Anterior cingulate cortex (tissue), 58 donors: ENCODE measurements at places on chromosomes 7 and 10.

- peak; percentile 36 for DNase-seq
Observed at GRCh38 chr7:30445770-30446169, 32.8 kb downstream of the NOD1 start.

DNA sequence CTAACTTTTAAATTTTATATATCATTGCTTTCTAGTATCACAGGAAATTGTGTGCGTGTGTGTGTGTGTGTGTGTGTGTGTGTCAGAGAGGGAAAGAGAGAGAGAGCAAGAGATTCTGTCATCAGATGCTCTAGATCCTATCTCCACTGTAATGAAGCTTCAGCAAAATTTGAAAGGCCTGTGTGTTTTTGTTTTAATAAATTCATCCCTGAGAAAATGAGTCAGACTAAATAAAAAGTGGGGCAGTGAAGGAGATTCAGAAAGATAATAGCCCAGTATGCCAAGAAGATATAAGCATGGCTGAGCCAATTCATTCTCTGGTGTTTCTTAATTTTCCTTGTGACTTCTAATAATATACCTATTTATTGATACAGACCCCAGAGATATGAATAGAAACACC is 184.2 kb upstream of the TMEM196 start:
- no peak for DNase-seq

DNA sequence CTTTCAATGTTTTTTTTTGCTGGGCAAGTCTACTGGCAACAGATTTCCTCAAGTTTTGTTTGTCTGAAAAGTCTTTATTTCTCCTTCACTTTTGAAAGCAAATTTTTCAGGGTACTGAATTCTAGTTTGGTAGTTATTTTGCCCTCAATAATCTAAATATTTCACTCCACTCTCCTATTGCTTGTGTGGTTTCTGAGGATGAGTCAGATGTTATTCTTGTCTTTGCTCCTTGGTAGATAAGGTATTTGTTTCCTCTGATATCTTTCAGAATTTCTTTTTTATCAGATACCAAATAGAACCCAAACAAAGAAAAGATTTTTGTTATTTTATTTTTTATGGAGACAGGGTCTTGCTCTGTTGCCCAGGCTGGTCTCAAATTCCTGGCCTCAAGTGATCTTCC is 99.2 kb upstream of the MALRD1 start:
- no peak for DNase-seq

GRCh38 chr10:7896297-7896696 is 78.0 kb downstream of the TAF3 start:
- no peak for DNase-seq

- DNase-seq: peak; percentile 3
Observed at GRCh38 chr7:16891338-16891737, 9.6 kb upstream of the AGR3 start.

DNA sequence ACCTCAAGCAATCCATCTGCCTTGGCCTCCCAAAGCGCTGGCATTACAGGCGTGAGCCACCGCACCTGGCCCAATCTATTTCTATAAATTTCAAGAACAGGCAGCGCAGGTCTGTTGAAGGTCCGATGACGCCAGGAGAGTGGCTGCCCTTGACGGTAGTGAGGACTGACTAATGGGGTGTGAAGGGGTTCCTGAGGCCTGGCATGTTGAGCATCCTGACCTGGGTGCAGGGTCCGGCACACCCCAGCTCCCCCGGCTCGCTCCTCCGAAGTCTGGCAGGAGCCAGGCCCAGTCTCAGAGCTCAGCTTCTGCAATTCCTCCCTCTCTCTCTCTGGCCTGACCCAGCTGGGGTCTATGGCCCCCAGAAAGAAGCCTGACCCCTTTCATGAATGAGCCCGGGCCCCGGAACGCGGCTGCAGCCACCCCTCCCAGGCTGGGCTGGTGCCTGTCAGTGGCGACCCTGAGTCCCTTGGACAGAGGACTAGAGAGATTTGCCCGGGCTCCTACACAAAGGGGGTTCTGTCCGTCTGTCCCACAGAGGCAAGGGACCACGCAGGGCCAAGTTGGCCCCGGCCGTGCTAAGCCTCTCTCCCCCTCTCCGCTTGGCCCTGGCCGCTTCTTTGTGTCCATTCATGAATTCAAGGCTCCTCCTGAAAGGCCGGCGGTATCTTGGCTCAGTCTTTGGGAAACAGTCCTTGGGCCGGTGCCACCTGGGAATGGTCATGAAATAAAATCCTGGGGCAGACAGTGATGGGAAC is 18.8 kb downstream of the MMD2 start:
- peak; percentile 80 for DNase-seq

DNA sequence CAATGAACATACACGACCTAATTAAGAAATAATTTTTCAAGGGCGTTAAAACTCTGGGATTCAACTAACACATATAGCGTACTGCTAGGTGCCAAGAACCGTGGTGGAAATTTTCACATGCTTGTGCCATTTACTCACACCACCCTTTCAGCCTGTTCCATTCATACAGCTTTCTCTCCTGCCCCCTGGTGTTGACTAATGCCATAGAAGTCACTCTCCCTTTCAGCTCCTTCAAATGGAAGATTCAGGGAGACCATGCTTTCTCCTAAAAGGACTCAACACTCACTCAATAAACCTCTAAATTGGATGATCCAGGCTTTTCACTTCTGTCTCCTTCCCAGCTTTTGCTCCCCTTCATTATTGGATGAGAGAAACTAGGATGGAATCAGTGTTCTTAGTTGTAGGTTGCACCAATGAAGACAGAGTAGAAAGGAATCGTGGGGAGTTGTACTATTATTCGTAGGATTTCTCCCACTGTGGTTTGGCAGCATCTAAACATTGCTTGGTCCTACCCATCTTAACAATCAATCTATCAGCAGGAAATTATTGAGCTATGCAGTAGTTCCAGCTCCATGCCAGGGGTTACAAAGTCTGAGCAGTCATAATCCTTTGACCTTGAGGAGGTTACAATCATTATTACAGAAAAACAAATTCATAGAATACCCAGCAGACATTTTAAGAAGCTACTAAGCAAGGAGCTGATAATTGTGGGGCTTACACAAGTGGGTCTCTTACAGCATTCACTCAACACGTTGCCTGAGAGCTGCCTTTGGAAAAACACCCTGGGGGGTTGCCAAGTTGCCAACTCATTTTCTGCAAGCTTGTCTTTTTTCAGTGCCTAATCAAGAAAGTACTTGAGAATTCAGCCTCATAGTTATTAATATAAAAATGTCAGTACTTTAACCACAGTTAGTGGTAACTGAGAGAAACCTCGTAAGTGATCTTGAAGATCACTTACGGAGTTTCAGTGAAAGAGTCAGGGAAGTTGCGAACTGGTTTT is 2.8 kb upstream of the PPP1R3C start:
- DNase-seq: peak; percentile 8

- no peak for DNase-seq
Observed at GRCh38 chr7:6403907-6404306, 43.8 kb downstream of the DAGLB start.

DNA sequence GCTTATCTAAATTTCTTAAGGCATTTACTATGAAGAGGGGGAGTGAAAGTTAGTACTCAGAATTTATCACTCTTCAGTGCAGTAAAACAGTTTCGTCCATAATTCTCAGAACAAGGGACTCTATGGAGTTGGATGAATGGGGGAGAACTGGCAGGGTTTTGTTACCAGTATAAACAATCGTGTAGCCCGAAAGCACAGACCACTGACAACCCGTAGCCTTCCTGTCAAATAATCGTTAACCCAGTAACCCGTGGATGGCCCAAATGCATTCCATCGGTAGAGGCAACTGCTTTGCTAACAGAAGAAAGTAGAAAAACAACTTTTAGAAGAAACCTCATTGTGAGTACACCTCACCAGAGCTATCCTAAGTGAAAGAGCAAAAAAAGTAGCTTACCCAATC is 583.9 kb downstream of the NXPH1 start:
- no peak for DNase-seq

DNA sequence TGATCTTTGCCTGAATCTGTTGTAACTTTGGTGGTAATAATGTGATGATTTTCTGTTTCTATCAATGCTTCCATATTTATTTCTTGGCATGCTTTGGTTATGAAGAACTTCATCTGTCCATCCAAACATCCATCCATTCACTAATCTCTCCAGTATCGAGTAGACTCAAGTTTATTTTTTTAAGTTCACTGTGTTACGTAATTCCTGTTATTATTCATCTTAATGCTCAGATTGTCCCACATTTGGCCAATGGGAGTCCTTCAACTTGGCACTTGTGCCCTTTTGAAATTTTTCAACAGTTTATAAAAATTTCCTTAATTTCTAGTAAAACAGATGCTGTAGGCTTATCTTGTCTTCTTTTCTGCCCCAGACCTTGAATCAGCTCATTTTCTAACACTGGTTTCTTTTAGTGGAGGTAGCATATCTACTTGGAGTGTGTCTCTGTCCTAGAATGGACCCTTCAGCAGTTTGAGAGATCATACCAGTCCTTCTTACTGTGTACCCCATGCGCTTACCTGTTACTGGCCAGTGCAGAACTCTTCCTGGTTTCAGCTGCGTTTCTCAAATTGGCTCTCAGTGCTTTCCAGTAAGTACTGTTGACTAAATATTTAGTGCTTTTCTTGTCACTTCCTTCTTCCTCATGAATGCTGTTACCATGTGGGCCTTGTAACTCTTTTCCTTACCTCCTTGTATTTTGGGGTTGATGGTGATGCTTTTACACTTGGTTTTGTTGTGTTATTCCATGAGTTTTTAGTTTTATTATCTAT is 100.8 kb downstream of the MLLT10 start:
- no peak for DNase-seq

DNA sequence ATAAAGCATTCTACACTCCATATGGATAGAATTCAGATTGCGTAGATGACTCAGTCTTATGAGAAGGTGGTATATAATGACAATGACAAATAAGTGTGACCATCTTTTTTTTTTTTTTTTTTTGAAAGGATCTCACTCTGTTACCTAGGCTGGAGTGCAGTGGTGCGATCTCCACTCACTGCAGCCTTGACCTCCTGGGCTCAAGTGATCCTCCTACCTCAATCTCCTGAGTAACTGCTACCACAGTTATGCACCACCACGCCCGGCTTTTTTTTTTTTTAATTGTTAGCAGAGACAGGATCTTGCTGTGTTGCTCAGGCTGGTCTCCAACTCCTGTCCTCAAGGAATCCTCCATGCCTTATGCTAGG is 43.2 kb upstream of the NRP1 start:
- DNase-seq: no peak

DNA sequence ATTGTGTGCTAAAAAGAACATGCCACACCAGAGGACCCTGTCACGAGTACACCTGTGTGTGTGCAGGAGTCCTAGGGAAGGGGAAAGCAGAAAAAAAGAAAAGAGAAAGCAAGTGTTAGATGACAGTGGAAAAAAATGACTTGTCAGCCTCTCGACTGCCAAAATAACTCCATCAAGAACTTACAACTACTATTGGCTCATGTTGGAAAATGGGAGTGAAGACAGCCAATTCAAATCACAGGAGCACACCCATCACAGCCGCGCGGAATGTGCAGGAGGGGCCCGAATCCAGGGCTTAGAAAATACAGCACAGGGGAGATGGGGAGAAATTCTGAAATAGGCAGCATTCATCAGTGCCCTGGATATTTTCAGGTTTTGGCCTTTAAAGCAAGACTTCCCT is 38.1 kb upstream of the FOXI2 start:
- no peak for DNase-seq

DNA sequence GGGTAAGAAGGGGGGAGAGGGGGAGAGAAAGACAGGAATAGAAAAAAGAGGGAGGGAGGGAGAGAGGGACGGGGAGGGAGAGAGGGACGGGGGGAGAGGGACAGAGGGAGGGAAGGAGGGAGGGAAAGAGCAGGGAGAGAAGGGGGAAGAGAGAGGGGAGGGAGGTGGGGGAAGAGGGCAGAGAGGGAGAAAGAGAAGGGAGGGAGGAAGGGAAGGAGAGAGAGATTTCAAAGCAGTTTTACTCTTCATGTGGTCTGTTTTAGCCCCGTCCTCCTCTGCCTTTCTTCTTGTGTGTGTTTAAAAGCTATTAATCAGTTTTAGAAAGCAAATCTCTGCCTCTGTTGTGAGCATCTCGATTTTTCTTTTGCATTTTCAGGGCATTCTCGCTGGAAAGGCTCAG is 237.0 kb downstream of the WDR37 start:
- no peak for DNase-seq

DNA sequence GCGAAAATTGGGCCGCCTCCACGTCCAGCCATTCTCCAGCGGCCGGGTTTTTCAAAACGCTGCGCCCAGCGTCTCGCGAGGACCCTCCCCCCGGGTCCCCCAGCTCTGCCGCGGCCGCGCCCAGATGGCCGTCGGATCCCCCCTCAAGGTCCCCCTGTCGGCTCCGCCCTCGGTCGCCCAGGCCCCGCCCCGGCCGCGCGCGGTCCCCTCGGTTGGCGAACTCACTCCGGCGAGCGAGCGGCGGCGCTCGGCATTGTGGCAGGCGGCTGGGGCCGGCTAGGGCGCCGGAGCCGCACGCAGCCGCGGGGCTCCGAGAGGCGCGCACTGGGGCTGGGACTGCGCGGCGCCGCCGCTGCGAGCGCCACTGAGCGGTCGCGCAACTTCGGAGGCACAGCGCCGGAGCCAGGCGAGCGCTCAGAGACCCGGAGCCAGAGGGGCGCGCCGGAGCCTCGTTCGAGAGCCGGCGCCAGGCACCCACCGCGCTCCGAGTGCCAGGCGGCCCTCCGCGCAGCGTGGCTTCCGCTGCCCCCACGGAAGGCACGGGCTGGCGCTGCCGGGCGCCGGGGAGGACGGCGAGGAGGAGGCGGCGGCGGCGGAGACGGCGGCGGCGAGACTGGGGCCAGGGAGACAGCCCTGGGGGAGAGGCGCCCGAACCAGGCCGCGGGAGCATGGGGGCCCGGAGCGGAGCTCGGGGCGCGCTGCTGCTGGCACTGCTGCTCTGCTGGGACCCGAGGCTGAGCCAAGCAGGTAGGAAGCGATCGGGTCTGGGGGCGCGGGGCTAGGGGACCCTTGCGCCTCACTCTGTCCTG is at the start of gene UNC5B:
TSS of gene UNC5B (plus strand) at position 253 of the 809 bp plus-strand sequence. CDS start at position 669, 416 bp downstream.
- peak; percentile 93 for DNase-seq

GRCh38 chr7:56493196-56493595 is 377.0 kb upstream of the NUPR2 start:
- no peak for DNase-seq

GRCh38 chr10:113214331-113214730 is 264.3 kb downstream of the TCF7L2 start:
- no peak for DNase-seq

DNA sequence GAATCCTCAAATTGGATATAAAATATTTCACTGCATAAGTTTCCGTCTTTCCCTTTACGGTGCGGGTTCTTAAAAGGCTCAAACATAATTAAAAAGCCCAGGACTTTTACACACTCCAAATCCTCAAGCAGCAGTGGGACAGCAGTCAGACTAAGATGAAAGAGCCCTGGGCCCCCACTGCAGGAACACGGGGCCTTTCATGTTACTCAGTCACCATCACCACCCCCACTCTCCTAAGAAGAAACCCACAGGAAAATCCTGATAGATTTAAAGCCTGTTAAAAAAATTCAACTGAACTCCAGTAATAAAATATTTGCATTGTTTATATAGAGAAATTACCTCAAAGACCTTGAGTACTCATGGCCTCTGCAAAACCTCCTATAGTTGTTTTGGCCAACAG is 74.0 kb upstream of the TRIL start:
- no peak for DNase-seq

- no peak for DNase-seq
Observed at GRCh38 chr7:50723888-50724287, 58.8 kb downstream of the GRB10 start.
